ENCODE measurements at places on chromosomes 7 and 10.

- no peak for DNase-seq
Observed at GRCh38 chr7:50475340-50475739, 25.2 kb upstream of the FIGNL1 start.

- DNase-seq, result no peak
Observed at GRCh38 chr7:109646124-109646523, 1076.5 kb downstream of the DNAJB9 start.

DNA sequence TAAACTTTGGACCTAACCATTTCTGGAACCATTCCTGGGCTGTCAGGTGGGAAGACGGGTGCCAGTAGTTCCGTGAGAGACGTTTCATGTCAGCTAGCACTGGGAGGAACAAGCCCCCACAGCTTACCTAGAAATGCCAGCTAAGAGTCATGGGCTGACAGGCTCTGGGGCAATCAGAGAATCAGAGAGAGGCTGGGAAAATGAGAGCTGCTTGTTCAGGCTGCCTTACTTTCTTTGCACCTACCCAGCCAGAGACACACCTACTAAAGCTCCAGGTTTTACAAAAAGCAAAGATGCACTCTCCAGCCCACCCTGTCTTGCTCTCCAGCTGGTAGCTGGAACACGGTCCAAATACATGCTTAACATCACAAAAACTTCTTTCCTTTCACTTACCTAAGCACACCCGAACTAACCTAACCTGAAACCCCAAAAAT lies 688 bp downstream of the PTN start:
- no peak for DNase-seq

- DNase-seq, result no peak
Observed at GRCh38 chr10:126455766-126456405, 67.6 kb upstream of the ADAM12 start.

GRCh38 chr7:14596421-14596820 lies 306.1 kb downstream of the DGKB start:
- DNase-seq, result no peak

DNA sequence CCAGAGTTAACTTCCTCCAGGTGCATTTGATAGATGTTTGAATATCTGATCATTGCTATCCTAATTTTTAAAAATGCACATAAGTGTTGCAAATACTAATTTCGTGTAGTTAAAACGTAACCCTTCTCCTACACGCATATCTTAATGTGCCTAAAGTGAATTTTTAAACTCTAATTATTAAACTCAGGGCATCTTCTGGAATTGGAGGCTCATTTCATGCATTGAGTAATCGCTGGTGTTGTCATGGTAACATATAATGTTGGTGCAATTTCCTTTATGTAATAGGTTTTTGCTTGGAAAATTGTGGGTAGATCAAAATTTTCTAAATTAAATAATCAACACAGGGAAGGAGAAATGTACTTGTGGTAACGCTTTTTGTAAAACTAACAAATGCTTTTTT lies 56.2 kb downstream of the ARMC3 start:
- no peak for DNase-seq

DNA sequence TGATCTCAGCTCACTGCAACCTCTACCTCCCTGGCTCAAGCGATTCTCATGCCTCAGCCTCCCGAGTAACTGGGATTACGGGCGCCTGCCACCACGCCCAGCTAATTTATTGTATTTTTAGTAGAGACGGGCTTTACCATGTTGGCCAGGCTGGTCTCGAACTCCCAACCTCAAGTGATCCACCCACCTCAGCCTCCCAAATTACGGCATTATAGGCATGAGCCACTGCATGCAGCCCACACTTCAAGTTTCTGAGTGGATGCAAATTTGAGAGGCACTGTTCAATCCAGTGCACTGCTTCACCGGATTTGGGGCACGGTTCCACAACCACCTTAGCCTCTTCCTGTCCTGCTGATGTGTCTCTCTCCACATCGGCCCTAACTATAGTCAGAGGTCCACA lies 16.5 kb downstream of the CNPY1 start:
- DNase-seq, result no peak

GRCh38 chr7:158111049-158111751 lies 476.4 kb downstream of the PTPRN2 start:
- DNase-seq, result no peak

All from stimulated activated CD4-positive, alpha-beta T cell treated with anti-CD3 and anti-CD28 coated beads, Interleukin-4, amount 100 ng/mL, for 1 hour (primary cell).